ENCODE measurements at places on chromosomes 1 and 21. TPM values are rescaled to one million over a fixed set of nuclear protein-coding genes. Genes with fewer than 3 reads are reported as not detected.

The CBR3 gene
- total RNA-seq, result 12.8 TPM

The BGLAP gene
- total RNA-seq, result not detected

The SLC25A34 gene
- total RNA-seq, result under 0.01 TPM

The LMX1A gene
- not detected for total RNA-seq

The LAD1 gene
- under 0.01 TPM for total RNA-seq

The LRRIQ3 gene
- 1.8 TPM for total RNA-seq

The SLC44A3 gene
- total RNA-seq, result 0.54 TPM

DNA sequence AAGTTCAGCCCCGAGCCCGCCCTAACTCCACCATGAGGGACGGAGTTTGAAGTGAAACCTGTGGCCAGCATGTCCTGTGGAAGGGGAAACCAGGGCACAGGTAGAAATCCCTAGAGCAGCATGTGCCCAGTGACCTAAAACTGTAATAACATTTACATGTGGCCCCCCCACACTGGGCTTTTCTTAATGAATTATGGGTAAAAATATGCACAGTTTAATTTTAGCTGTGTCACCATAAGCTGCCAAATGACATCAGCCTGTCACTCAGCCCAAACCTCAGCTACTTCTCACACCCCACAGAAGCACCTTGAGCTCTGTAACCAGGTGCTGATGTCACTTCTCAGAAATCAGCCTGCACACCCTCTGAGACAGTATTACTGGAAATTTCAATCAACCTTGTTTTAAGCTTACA is 50.0 kb upstream of the SLC19A1 start:
- H3K4me3 ChIP-seq, result no peak overlapping the region
- peaks cover 49% of the 10 kb centered on the region for H3K27me3 ChIP-seq
- H3K27ac ChIP-seq, result no peak overlapping the region
- H3K4me1 ChIP-seq, result no peaks in the 10 kb centered on the region
- no peaks in the 10 kb centered on the region for H3K36me3 ChIP-seq

DNA sequence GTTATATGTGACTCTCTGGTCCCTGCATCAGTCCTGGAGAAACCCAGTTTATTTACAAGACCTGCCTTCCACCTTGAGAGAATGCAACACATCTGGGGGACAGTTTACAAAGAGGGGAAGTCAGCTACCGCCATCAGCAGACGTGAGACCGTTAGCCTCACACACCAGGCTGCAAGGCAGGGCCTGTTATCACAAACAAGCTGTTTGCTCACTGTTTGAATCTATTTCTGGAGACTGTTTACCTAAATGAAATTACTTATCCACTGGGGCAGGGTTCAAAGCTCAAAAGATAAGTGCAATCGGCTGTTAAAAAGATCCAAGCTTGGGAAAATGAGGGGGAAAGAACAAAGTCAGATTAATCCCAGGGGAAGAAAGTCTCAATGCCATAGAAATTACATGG is 134.4 kb downstream of the ZNF281 start:
- no peaks in the 10 kb centered on the region for H3K36me3 ChIP-seq
- peaks cover 3% of the 10 kb centered on the region for H3K4me1 ChIP-seq
- H3K4me3 ChIP-seq, result no peak overlapping the region
- H3K27me3 ChIP-seq, result no peaks in the 10 kb centered on the region
- no peak for DNase-seq
- no peak overlapping the region for H3K27ac ChIP-seq

DNA sequence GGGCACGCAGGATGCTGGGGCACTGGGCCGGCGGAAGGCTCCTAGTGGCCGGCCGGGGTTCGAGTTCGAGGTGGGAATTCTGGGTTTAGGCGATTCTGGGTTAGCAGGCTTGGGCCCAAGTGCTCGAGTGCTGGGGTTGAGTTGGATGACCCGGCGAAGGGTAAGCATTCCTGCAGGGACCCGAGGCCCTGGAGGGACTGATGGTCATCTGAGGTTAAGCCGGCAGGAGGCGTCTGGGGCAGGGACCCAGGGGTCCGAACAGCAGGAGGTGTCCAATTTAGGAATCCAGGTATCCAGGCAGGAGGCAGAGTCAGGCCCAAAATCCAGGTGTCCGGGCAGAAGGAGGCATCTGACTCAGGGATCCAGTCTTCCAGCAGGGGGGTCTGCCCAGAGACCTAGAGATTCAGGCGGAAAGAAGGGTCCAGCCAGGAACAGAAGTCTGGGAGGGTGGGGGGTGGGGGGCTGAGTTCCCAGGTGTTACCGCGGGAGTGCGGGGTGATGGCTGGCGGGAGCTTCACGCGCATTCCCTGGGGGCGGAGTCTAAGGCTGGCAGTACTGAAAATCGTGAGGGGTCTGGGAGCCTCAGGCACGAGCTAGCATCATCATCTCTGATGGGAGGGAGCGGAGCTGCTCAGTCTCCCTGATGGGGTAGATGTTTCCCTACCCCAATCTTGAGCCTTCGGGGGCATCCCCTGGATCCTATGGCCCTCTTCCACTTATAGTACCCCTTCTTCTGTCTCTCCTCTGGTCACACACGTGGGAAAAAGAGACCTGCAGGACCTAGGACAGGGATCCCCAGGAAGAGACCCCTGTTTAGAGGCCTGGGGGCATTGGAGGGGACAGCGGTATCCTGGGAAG is 585 bp downstream of the GPR3 start:
- peak overlapping the region; percentile 52 for H3K27ac ChIP-seq
- H3K36me3 ChIP-seq, result no peaks in the 10 kb centered on the region
- DNase-seq, result no peak
- no peaks in the 10 kb centered on the region for H3K27me3 ChIP-seq
- peaks cover 15% of the 10 kb centered on the region for H3K4me1 ChIP-seq

DNA sequence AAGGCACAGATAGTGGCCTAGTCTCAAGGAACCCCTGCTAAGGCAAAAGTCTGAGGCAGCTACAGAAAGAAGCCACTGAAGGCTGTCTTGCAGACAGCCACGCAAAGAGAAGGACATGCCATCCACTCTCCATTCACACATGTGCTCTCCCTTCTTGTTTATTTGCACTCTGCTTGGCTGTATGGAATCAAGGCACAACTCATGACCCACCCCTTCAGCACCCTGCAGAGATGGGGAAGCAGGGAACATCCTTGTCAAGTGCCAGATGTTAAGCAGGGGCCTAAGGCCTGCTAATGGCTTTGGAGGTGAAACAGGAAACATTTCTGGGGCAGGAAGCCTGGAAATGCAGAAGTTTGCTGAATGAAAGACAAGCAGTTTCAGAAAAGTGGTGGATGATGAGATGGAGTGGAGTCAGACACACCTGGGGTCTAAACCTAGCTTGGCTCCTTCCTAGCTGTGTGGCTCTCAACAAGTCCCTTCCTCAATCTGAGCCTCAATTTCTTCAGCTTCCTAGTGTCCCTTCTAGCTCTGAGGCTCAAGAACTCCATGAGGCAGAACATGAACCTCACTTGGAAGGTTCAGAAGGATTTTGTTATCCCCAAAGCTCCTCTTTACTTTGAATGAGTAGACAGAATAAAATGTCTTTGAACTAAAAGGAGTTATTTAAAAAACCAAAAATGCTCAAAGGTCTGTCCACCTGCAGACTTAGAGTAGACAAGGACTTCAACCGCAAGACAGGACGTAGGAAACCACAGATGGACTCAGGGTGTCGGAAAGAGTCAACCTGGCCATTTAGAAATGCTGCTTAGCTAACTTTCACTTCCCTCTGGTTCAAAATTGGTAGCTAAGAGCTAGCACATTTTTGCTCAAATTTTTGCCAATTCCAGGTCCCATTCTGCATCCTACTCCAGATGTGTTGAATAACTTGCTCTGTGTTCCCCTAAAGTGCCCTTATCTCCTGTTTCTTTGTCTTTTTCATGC is 283.1 kb downstream of the PLPP3 start:
- no peaks in the 10 kb centered on the region for H3K4me1 ChIP-seq
- no peaks in the 10 kb centered on the region for H3K36me3 ChIP-seq
- no peak overlapping the region for H3K4me3 ChIP-seq

DNA sequence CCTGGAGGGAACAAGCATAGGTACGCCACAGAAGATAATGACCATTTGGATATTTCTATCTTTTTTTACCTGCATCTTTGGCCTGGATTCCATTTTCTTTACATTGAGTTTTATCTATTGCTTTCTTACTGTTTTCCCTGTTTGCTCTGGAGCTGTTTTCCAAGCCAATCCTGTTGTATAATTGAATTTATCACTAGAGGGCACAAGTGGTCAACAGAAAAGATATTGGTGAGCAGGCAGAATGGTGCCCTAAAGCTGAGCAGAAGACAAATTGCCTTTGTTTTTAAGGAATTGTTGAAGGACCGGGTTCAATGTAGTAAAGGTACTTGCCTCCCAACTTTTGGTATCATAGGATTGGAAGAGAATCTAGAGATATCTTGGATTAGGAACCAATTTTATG is 152.8 kb downstream of the PPP1R12B start:
- no peaks in the 10 kb centered on the region for H3K27me3 ChIP-seq
- H3K4me3 ChIP-seq, result no peak overlapping the region
- H3K27ac ChIP-seq, result no peak overlapping the region
- peaks cover 5% of the 10 kb centered on the region for H3K4me1 ChIP-seq
- 0 out of 2 replicates have a peak, but pooled peaks cover 1% of the 10 kb centered on the region for H3K36me3 ChIP-seq

- H3K27me3 ChIP-seq, result peaks cover 57% of the 10 kb centered on the region
- H3K4me1 ChIP-seq, result no peaks in the 10 kb centered on the region
- DNase-seq, result no peak
- no peaks in the 10 kb centered on the region for H3K36me3 ChIP-seq
- H3K27ac ChIP-seq, result no peak overlapping the region
Measured at GRCh38 chr1:204684571-204685235, 835 bp downstream of the LRRN2 start.

GRCh38 chr1:67723620-67724019 is 38.6 kb downstream of the GADD45A start:
- 0 out of 2 replicates have a peak, but pooled peaks cover 2% of the 10 kb centered on the region for H3K36me3 ChIP-seq
- H3K27me3 ChIP-seq, result no peaks in the 10 kb centered on the region
- peak; percentile 73 for DNase-seq
- H3K4me1 ChIP-seq, result peaks cover 15% of the 10 kb centered on the region

- H3K4me3 ChIP-seq, result no peak overlapping the region
- H3K27me3 ChIP-seq, result no peaks in the 10 kb centered on the region
- H3K27ac ChIP-seq, result no peak overlapping the region
- no peaks in the 10 kb centered on the region for H3K36me3 ChIP-seq
- H3K4me1 ChIP-seq, result no peaks in the 10 kb centered on the region
- DNase-seq, result no peak
Measured at GRCh38 chr1:247407180-247407616, 8.8 kb upstream of the NLRP3 start.

DNA sequence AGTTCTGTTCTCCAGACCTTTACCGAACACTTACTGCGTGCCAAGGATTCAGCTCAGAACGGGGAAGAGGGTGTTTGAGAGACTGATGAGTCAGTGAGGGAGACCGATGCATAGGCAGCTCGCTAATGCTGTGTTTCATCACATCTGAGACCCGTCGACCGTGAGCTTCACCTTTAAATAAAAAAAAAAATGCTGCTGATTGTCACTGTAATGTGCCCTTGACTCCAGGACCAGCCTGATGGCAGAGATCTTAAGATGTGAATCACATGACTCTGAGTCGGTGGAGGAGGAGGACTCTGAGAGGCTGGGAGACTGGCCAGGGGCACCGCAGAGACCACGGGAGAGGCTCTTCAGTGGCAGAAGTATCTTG is 28.8 kb downstream of the SPSB1 start:
- H3K36me3 ChIP-seq, result no peaks in the 10 kb centered on the region
- DNase-seq, result peak; percentile 91
- H3K4me3 ChIP-seq, result peak overlapping the region; percentile 21
- H3K27ac ChIP-seq, result peak overlapping the region; percentile 85
- peaks cover 47% of the 10 kb centered on the region for H3K4me1 ChIP-seq

GRCh38 chr1:91707890-91708218 is 178.1 kb downstream of the TGFBR3 start:
- no peak overlapping the region for H3K27ac ChIP-seq
- H3K4me3 ChIP-seq, result no peak overlapping the region
- no peaks in the 10 kb centered on the region for H3K27me3 ChIP-seq

DNA sequence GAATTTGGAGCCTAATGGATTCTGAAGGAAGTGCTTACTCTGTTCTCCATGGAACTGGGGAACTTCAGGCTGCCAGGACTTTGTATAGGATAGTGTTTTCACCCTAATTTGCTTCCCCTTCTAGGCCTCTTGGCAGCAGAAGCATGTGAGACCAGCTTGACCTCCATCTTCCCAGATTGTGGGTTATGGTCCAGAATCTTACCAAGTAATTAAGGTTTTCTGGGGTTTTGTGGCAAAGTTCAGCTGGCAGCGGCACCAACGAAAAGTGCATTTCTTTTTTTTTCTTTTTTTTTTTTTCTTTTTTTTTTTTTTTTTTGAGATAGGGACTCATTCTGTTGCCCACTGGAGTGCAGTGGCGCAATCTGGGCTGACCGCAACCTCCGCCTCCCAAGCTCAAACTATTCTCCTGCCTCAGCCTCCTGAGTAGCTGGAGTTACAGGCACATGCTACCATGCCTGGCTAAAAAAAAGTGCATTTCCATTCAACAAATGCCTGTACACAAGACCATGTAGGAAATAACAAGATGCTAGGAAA is 3.4 kb upstream of the BMP8A start:
- DNase-seq, result no peak
- H3K4me1 ChIP-seq, result peaks cover 3% of the 10 kb centered on the region
- no peak overlapping the region for H3K4me3 ChIP-seq
- peaks cover 30% of the 10 kb centered on the region for H3K36me3 ChIP-seq

- no peaks in the 10 kb centered on the region for H3K36me3 ChIP-seq
- no peaks in the 10 kb centered on the region for H3K27me3 ChIP-seq
- H3K27ac ChIP-seq, result no peak overlapping the region
- no peak overlapping the region for H3K4me3 ChIP-seq
- H3K4me1 ChIP-seq, result peaks cover under 1% of the 10 kb centered on the region
- DNase-seq, result no peak
Measured at GRCh38 chr1:55640708-55641473, 425.7 kb upstream of the USP24 start.

GRCh38 chr1:78250201-78250600 is 204.4 kb downstream of the GIPC2 start:
- no peaks in the 10 kb centered on the region for H3K4me1 ChIP-seq
- no peaks in the 10 kb centered on the region for H3K27me3 ChIP-seq

- no peaks in the 10 kb centered on the region for H3K36me3 ChIP-seq
- DNase-seq, result no peak
Measured at GRCh38 chr1:20278692-20279130, 12.0 kb upstream of the VWA5B1 start.

DNA sequence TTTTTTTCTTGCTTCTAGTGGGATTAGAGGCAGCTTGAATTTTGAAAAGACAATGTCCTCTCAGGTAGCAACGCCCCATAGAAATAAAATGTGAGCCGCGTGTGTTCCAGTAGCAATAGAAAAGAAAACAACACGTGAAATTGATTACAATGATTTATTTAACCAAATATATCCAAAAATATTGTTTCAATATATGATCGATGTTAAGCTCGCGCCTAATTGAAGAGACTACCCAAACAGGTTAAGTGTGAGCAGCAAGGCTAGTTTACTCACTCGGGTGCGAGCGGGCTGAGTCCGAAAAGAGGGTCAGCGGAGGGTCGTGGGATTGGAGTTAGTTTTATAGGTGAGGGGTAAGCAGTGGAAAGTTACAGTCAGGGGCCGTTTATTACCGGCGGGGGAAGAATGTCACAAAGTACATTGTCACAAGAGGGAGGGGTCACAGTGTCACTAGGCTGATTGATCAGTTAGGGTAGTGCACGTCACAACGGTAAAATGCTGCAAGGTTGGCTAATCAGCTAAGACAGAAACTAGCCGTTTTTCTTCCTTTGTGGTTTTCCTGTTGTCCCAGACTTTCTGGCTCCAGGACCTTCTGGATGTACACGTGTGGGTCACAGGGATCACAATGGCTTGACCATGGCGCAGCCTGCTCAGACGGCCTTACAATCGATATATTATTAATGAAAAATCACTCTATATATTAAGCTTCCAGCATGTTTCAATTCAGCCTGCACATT is 697 bp upstream of the ZNF670 start:
- no peaks in the 10 kb centered on the region for H3K36me3 ChIP-seq
- no peak overlapping the region for H3K27ac ChIP-seq
- peaks cover 4% of the 10 kb centered on the region for H3K4me1 ChIP-seq
- no peaks in the 10 kb centered on the region for H3K27me3 ChIP-seq

- peaks cover 2% of the 10 kb centered on the region for H3K4me1 ChIP-seq
- H3K27me3 ChIP-seq, result no peaks in the 10 kb centered on the region
- no peaks in the 10 kb centered on the region for H3K36me3 ChIP-seq
- peak; percentile 62 for DNase-seq
- no peak overlapping the region for H3K4me3 ChIP-seq
Measured at GRCh38 chr1:78081980-78082860, 36.5 kb downstream of the GIPC2 start.
